Thoracic aorta (tissue), 2 donors: ENCODE measurements at places on chromosomes 11 and 22. TPM values are rescaled to one million over a fixed set of nuclear protein-coding genes. Genes with fewer than 3 reads are reported as not detected.

C11orf71 gene
- 2.9 TPM for total RNA-seq

CD81 gene
- 498 TPM for total RNA-seq

KCNK7 gene
- 0.95 TPM for total RNA-seq

FGF19 gene
- not detected for total RNA-seq

MRGPRX3 gene
- not detected for total RNA-seq

SCGB1A1 gene
- not detected for total RNA-seq

CHRDL2 gene
- total RNA-seq = not detected

NARS2 gene
- 5.6 TPM for total RNA-seq

KRTAP5-10 gene
- total RNA-seq = not detected

RAC2 gene
- total RNA-seq = 16.2 TPM

LMNTD2 gene
- total RNA-seq = 2.7 TPM

DSCAML1 gene
- total RNA-seq = 0.41 TPM

C11orf52 gene
- total RNA-seq = 0.99 TPM

SCGB1C1 gene
- not detected for total RNA-seq

SCGB1D2 gene
- not detected for total RNA-seq

NNMT gene
- 583 TPM for total RNA-seq

ACRV1 gene
- total RNA-seq = not detected

OR10A2 gene
- not detected for total RNA-seq

HSPB2 gene
- total RNA-seq = 3.1 TPM
